GM06990 (cell line): ENCODE measurements at places on chromosomes 2 and 18.

- DNase-seq, result no peak
Observed at GRCh38 chr2:133658020-133658903, 90.0 kb upstream of the NCKAP5 start.

DNA sequence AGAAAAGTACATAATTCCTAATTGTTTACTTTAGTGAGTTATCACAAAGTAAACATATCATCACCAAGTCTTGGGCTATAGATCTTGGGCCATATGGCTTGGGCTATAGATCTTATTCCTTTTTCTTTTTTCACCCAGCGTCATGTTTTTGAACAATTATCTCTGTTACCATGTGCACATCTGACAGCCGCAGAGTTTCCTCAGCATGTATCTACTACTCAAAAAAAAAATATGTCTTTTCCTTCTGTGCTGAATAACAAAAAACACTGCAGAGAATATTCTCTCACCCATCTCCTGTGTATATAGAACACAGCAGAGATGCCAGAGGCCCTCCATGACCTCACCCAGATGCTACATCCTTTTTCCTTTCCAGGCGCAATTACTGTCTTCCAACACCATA is 76.2 kb upstream of the MYO3B start:
- no peak for DNase-seq

GRCh38 chr2:173762864-173763263 is 202.3 kb downstream of the SP3 start:
- DNase-seq, result no peak

GRCh38 chr2:102806250-102806837 is 44.5 kb downstream of the TMEM182 start:
- DNase-seq, result no peak

DNA sequence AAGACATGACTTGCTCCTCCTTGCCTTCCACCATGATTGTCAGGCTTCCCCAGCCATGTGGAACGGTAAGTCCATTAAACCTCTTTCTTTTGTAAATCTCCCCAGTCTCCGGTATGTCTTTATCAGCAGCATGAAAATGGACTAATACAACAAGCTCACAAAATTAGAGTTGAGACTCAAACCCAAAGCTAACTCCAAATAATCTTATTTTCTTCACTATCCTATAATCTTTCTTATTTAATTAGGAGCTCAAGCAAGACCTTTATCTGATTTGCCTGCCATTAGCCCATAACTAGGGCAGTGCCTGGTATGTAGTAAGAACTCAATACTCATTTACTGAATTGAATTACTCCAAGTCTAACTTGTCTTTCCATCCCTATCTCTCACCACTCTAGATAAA is 289.2 kb downstream of the SUCLG1 start:
- DNase-seq, result no peak

GRCh38 chr2:146246002-146246735 is 1598.7 kb upstream of the ACVR2A start:
- DNase-seq, result no peak

DNA sequence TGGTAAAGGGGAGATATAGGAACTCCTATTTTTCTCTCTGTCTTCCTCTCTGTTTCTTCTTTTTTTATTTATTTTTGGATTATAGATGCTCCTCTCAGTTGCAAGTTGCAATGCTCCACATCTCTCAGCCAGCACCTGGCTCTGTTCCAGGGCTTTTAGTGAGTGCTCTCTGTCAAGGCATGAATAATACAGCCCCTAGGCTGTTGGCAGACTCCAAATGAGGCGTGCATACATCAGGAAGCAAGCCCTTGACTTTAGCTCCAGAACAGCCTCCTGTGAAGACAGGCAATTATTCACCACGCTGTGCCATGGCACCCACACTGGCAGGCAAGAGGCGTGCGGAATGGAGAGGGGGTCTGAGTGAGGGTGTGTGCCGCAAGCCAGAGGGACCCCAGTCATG is 228.1 kb upstream of the PXDN start:
- no peak for DNase-seq

GRCh38 chr18:66210875-66211274 is 393.0 kb downstream of the CDH19 start:
- DNase-seq, result no peak

- DNase-seq, result no peak
Observed at GRCh38 chr18:22214731-22215528, 45.5 kb downstream of the GATA6 start.

DNA sequence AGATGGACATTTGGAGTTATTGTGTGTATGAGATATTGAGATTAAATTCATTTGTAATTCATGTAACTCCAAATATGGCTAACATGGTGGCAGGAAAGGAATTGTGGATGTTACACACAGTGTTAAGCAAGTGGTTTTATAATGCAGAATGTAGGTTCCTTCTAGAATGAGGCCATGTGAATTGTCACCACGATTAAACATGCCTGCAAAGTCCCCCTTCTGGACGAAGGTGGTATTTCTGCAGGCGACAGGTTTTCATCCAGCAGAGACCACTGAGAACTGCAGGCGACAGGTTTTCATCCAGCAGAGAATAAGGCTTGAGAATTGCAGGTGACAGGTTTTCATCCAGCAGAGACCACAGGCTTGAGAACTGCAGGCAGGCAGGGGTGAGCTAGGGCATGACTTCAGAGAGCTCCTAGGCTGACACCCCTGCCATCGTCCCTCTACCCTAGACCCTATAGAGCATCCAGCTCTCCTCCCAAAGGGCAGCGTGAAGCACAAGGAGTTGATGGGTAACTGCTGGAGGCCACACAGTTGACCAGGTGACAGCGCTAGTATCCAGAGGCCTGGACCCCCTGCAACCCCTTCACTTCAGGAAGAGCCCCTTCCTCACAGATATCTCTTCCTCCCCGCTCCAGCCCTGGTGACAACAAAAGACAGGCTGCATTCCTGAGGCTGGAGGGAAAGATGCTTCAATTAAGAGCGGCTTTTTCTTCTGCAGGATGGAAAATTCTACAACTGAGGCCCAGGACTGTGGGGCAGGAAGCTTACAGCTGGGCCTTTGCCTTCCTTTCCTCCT is 175.8 kb downstream of the LOXHD1 start:
- DNase-seq, result no peak

- no peak for DNase-seq
Observed at GRCh38 chr18:34957864-34958259, 83.4 kb upstream of the MAPRE2 start.

DNA sequence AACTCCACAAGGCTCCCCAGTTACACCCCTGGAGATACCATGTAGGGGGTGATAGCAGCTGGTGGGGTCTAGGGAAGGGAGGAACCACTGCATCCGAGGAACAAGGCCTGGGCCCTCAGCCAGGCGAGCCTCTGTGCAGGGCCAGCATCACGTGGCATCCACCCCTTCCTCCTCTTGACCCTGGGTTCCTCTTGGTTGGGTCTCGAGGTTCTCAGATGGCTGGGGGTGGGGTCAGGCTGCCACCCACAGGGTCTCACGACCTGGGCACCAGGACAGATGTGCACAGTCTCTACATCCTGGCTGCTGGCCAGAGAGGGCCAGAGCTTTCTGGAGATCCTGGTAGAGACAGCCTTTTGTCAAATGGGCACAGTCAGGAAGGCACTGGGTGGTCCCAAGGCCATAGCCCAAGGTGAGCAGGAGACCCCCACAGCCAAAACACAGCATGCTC is 10.4 kb downstream of the HS6ST1 start:
- DNase-seq, result no peak

DNA sequence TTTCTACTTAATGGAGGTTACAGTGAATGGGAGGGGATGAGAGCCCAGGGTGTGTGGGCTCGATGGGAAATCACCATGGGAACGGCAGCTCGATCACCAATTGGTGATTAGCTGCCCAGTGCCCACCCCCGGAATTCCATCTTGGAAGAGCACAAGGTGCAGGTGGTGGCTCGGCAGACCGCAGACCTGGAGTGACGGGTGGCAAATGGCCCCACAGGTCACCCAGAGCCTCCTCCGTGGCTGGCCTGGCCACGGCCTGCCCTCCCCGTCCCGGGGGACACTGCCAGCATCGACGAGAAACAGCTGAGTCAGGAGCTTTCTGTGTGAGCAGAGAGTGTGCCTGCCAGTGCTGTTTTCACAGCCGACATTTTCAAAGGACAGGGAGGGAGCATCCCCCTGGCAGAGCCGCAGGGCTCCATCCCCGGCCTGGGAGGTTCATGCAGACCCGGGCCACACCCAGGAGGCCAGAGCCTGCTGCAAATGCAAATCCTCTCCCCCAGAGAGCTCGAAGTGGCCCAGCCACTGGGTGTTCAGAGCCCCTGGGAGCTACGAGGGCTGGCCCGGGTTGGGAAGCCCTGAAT is 176.4 kb upstream of the MYT1L start:
- DNase-seq, result no peak

GRCh38 chr2:208066016-208066415 is 40.7 kb upstream of the PLEKHM3 start:
- DNase-seq, result no peak

DNA sequence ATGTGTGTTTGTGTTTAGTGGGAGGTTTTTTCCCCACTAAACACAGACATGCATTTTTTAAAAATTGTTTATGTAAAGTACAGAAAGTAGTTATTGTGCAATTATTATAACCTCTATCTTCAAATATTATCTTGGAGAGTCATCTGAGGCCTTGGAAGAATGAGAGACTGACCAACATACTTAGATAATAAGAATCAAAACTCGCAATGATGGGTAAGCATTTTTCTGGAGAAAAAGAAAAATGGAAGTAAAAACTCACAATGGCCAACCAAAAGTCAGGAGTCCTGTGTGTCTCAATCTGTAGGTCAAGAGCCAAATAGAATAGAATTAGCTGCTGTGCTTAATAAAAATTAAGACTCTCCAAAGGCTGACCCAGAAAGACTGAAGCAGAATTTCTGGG is 43.0 kb downstream of the MEMO1 start:
- no peak for DNase-seq

DNA sequence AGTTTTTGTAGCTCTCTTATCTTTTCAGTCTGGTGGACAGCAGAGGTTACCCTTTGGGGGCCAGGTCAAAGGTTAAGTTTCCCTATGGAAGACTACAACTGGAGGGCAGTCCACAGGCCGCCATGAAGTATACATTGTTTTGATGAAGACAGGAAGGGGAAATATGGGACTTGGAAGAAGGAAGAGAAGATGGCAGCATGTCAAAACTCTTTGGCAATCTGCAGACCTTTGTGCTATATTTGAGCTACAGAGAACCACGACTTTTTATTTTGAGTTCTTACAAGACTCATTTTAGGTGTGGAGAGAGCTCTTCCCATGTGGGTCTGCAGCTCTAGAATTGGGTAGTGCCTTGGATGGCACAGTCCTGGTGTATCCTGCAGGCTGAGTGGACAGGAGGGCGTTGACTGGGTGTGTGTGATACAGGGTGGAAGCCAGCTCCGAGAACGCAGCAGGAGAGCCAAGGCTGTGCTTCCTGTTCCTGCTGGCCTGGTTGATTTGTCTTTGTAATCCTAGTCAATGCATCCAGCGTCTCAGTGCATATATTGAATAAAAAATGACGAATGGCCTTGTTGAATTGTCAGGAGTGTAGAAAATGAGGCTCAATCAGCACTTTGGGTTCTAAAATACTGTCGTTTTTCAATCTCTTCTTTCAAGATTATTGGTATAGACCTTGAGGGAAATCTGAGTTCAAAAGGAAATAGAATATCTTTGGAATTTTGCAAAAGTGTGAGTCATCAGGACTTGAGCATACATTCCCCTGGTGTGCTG is 11.5 kb downstream of the ITGA6 start:
- no peak for DNase-seq
